ENCODE measurements at places on chromosomes 1 and 21. TPM values are rescaled to one million over a fixed set of nuclear protein-coding genes. Genes with fewer than 3 reads are reported as not detected.

Gene NTNG1
- 1.1 TPM for total RNA-seq

Gene GJB5
- not detected for total RNA-seq

Gene CR1L
- not detected for total RNA-seq

Gene RGS13
- total RNA-seq, result 0.37 TPM

Gene TRABD2B
- not detected for total RNA-seq

Gene KRTAP21-2
- not detected for total RNA-seq

Gene EDN2
- total RNA-seq, result not detected

Gene GBP6
- 0.19 TPM for total RNA-seq

Gene CPLANE2
- 6.4 TPM for total RNA-seq

Gene LCE3D
- total RNA-seq, result not detected

Gene NEXN
- 1.4 TPM for total RNA-seq

Gene FNBP1L
- total RNA-seq, result 0.42 TPM

Gene RAB3B
- total RNA-seq, result not detected

Gene LY9
- total RNA-seq, result 8.0 TPM

Gene NDUFS2
- total RNA-seq, result 83.9 TPM

Gene RGS7
- total RNA-seq, result not detected

Gene MAPKAPK2
- 93.8 TPM for total RNA-seq

Gene GJB3
- total RNA-seq, result not detected

Gene AXDND1
- total RNA-seq, result not detected

Gene PDE9A
- total RNA-seq, result 2.0 TPM

Gene OR2T2
- not detected for total RNA-seq

Gene CCDC185
- not detected for total RNA-seq

Gene KIAA1614
- 0.12 TPM for total RNA-seq

Gene ANKRD34A
- 4.6 TPM for total RNA-seq

Gene VANGL2
- total RNA-seq, result not detected

Gene TSTD1
- 62.8 TPM for total RNA-seq

Gene TCHHL1
- not detected for total RNA-seq

Gene TMIGD3
- 0.23 TPM for total RNA-seq

Gene SPATA46
- total RNA-seq, result not detected

Gene PIGV
- 9.7 TPM for total RNA-seq

Gene AUNIP
- 9.8 TPM for total RNA-seq

Gene TNFRSF1B
- total RNA-seq, result 370 TPM

Gene STUM
- not detected for total RNA-seq

Gene C1orf185
- total RNA-seq, result not detected

Gene APCS
- total RNA-seq, result not detected

Gene ADCY10
- total RNA-seq, result 0.07 TPM

Gene CNIH4
- total RNA-seq, result 45.5 TPM

Gene NASP
- total RNA-seq, result 233 TPM

Gene FBXO2
- 1.8 TPM for total RNA-seq

Gene RIPPLY3
- not detected for total RNA-seq

Gene KRTAP20-2
- not detected for total RNA-seq

Gene FAM72C
- total RNA-seq, result 15.3 TPM

Gene NEK2
- total RNA-seq, result 48.4 TPM
